Fibroblast of lung (primary cell): ENCODE measurements at places on chromosomes 6 and 20.

- DNase-seq, result no peak
Observed at GRCh38 chr20:7497985-7498384, 442.3 kb downstream of the HAO1 start.

DNA sequence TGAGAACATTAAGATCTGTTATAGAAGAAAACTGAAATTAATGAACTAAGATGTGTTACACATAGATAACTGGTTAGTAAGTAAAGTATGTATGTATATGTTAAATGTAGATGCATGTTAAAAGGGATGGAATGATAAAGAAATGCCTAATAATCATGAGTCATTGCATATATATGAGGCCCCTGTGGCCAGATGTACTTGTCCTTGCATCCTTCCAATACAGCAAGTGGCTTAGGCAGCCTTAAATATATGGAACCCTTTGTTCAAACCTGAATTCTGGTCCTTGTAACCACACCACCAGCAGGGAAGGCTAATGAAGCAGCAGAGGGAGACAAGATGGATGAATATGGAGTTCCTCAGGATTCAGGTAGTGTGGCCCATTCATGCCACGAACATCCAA, 9.8 kb upstream of the AKAP7 start:
- DNase-seq, result peak; percentile 33

- DNase-seq, result no peak
Observed at GRCh38 chr20:41889126-41889843, 271.1 kb upstream of the CHD6 start.

DNA sequence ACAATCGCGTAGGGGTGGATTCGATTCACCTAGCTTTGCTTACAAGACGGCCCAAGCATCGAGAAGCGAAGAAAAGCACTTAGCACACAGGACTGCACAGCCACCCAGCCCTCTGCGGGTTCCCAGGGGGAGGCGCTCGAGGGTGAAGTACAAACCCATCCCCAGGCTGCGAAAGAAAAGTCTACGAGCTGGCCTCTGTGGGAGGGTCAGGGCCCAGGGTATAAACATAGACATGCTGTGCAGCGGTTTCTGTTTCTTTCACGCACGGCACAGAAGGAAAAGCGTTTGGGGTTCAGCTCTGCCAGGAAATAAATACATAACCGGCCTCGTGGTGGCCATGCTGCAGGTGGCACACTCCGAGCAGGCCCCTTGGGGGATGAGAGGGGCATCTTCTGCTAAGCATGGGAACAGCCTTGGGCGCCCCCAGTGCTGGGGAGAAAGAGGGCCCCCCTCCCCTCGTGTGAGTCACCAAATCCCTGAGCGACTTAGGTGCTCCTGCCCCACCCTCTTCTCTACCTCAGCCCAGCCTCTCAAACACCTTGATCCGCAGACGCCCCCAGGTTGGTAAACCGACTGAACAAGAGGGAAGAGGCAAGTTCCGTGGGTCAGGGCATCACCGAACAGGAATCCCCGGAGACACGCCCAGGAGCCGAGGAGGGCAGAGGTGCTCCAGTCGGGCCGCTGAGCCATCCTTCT, 91.6 kb upstream of the RIPOR2 start:
- DNase-seq, result no peak

GRCh38 chr20:38434770-38435554, at the start of gene SNHG17:
Gene SNHG17, minus strand, starts transcription at chr20:38435328.
- DNase-seq, result peak; percentile 96

GRCh38 chr6:126747728-126748540, 370.5 kb upstream of the RSPO3 start:
- DNase-seq, result peak; percentile 2

DNA sequence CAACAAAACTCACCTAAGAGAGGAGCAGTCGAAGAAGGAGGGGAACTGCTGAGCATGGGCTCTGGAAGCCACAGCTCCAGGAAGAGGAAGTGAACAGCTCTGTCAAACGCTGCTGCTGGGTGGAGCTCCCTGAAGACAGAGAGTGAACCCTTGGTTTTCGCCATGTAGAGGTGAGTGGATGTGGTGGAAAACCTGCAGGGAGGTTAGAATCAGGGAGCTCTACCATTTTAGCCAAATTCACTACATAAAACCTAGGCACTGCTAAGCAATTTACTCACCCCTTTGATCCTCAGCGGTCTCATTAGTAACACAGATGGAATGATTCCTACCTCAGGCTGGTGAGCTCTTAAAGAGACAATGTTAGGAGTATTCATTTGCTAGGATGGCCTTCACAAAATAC, 19.4 kb upstream of the TFAP2A start:
- DNase-seq, result peak; percentile 62

DNA sequence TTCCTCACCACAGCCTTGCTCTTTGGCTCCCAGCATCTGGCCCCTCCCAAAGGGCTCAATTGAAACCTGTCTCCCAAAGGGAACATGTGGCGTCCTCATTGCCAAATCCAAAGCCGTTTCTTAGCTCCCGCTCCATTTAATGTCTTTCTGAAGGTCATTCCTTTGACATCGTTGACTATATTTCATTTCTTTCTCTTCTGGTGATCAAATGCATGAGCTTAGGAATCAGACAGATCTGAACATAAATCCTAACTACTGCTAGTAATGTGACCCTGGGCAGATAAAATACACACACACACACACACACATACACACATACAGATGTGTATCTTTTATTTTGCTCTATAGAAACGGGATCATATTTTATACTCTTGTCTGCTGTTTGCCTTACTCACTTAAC, 964.7 kb upstream of the FLRT3 start:
- DNase-seq, result no peak

GRCh38 chr20:24013953-24014352, 25.4 kb upstream of the GGTLC1 start:
- no peak for DNase-seq

GRCh38 chr6:39061182-39061581, 12.6 kb downstream of the GLP1R start:
- no peak for DNase-seq

- no peak for DNase-seq
Observed at GRCh38 chr20:37236462-37236861, 25.2 kb downstream of the GHRH start.

- no peak for DNase-seq
Observed at GRCh38 chr6:120005292-120005976, 655.9 kb upstream of the MAN1A1 start.

- DNase-seq, result peak; percentile 19
Observed at GRCh38 chr6:28282926-28283325, 1.6 kb downstream of the PGBD1 start.

DNA sequence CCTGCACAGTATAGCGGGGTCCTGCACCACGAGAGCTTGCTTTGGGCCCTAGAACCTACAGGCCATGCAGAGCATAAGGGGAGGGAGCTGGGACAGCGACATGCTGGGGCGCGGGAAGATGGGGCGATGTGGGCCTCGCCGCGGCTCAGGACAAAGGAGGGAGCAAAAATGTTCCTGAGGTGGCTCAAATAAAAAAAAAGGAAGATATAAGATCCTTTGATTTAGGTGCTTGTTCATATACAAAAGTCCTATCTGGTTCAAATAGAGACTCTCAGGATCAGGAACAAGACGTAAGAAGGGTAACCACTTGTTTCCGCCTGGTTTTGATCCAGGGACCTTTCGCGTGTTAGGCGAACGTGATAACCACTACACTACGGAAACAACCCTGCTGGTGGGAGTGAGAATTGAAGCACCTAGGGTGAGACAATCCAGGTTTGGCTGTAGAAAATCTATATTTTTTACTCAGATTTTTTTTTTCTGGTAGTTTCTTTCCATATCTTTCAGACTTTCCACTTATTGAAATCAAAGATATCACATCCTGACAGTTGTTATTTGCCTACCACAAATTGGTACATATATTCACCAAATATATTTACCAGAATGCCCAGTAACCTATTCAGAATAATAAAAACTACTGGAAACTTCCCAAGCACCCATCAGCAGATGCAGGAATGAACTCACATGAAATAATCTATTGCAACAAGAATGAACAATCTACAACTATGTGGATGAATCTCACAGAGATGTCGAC, 177.9 kb upstream of the ZNF184 start:
- peak; percentile 79 for DNase-seq

GRCh38 chr20:20864351-20865096, 152.1 kb upstream of the RALGAPA2 start:
- no peak for DNase-seq

DNA sequence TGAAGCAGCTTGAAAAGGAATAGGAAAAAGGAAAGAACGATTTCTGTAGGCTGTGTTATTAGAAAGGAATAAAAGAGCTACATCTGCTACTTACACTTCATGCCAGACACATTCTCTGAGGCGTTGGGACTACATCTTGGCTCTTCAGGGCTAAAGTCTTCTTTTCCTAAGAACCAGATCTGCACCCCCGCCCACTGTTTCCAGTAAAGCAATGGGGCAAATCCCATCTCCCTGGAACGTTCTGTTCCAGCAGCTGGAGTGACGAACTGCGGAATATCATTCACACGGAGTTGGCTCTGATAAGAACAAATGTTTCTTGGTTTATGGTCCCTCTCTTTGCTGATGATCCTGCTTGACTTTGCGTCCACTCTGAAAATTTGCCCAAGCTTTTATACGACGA, 26.9 kb downstream of the FAM50B start:
- DNase-seq, result no peak

GRCh38 chr6:29845405-29846006, 17.9 kb downstream of the HLA-G start:
- DNase-seq, result no peak

DNA sequence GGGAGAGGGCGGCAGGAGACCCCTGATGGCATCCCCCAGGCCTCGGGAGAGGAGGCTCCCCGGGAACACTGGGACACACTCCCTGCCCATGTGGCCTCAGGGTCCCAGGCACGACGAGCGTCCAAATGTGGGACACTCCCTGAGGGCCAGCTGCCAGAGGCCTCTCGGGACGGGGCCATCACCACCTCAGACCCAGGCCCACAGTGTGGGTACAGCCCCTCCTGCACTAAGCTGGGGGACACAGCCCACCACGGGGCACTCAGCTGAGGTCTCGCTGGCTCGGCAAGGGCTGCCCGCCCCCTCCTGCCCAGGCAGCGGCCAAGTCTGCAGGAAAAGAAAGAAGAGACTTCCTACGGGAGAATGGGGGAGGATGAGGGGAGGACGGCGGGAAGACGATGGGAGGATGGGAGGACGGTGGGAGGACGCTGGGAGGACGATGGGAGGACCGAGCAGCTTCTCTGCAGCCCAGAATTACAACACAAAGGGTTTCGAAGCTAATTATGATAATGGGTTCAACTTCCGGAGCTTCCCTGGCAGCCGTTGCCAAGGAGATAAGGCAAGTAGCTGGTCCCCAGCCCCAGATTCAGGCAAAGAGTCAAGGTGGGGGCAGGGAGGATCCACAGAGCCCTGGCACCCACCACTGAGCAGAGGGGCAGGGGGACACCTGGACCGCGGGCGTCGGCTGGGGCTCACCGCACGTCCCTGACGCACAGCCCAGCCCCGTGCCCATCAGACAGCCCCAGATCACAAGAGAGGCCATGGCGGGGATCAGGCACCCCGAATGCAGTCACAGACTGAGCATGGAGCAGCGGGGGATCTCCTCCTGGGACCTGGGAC, 17.5 kb downstream of the KCNQ2 start:
- no peak for DNase-seq

- no peak for DNase-seq
Observed at GRCh38 chr6:1624058-1624850, 14.5 kb downstream of the FOXC1 start.

GRCh38 chr6:72740135-72740534, 118.3 kb downstream of the KCNQ5 start:
- no peak for DNase-seq
